Activated CD4-positive, alpha-beta T cell treated with anti-CD3 and anti-CD28 coated beads, Interleukin-2, amount 50 U/mL, for 48 hours (primary cell): ENCODE measurements at places on chromosomes 4 and X.

DNA sequence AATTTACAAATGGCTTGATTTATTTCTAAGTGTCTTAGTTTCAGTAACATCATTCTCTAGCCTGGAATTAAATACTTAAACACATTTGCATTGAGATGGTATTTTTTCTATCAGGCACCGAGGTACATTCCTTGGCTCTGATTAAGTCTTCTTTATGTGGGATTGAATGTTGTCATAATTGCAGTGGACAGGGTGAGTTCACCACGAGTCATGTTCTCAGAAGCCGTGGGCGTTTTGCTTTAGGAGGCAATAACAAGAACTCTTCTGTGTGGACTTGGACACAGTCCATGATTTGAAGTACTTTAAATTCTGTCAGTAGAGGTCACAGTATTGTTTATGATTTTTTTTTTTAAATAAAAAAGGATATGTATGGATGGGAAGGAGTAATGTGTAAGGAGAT, 57.1 kb upstream of the EFHC2 start:
- peak; percentile 48 for DNase-seq

- DNase-seq, result no peak
These were observed 1.0 kb upstream of the ACSL1 start for GRCh38 chr4:184826691-184827270.

DNA sequence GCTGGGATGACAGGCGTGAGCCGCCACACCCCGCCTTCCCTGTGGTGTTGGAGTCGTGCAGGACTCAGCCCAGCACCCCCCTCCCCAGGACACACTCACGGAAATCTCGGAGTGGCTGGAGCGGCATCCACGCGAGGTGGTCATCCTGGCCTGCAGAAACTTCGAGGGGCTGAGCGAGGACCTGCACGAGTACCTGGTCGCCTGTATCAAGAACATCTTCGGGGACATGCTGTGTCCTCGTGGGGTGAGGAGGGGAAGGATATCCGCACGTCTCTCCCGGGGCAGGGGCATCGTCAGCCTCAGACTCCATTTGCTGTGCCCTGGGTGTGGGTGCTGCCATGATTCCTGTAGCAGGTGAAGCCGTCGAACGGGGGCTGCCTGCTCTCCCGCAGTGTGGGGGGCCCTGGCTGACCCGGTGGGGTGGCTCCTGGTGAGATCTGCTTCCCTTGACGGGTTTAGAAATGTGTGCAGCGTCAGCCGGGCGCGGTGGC, 10.3 kb downstream of the PLCXD1 start:
- DNase-seq, result no peak

DNA sequence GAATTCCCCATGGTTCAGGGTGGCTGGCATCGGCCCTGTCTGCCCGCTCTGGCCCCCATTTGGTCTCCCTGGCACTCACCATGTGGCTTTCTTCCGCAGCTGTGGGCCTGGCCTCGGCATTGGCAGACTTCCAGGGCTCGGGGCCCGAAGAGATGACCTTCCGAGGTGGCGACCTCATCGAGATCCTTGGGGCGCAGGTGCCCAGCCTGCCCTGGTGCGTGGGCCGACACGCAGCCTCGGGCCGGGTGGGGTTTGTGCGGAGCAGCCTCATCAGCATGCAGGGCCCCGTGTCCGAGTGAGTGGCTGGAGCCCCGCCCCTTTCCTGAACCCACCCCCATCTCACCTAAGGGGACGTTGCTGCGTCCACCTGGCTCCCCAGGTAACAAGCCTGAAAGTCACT, 20.1 kb downstream of the SH3TC1 start:
- DNase-seq, result no peak

DNA sequence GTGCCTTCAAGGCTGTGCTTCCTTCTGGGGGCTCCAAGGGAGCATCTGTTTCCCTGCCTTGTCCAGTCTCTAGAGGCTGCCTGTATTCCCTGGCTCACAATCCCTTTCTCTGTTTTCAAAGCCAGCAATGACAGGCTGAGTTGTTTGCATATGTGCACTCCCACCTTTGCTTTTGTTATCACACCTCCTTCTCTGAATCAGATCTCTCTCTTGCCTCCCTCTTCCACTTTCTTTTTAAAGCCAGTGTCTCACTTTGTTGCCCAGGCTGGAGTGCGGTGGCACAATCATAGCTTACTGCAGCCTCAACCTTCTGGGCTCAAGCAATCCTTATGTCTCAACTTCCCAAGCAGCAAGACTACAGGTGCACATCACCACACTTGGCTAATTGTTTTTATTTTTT, 37.1 kb upstream of the LEF1 start:
- DNase-seq, result peak; percentile 11
